Choroid plexus epithelial cell (primary cell): ENCODE measurements at places on chromosomes 16 and 17.

DNA sequence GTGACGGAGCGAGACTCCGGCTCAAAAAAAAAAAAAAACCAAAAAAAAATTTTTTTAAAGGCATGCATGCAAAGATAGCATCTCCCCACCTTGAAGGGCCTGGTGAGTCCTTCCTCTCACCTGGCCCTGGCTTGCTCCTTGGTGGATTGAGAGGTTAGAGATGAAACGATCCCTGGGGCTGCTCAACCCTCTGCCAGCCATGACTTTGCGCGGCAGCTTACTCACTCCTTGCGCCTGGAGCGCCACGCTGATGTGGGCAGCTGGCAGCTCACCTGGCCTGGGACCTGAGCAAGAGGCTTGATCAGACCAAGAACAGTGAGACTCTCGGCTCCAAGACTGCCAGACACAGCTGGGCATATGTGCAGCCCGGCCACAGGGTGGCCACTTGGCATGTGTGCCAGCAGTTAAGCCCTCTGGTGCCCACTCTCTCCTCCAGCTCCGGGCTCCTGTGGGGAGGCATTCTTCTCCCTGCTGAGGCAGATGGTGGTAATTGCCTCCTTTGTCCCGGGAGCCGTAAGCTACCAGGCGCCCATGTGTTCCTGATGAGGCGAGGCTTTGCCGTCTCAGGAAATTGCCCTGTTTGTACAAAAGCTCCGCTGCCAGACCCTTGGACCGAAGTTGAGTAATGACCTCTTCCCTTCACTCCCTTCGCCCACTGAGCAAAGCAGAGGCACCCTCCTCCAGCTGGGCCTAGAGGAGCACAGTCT is 5.1 kb upstream of the EVPL start:
- no peak for DNase-seq

DNA sequence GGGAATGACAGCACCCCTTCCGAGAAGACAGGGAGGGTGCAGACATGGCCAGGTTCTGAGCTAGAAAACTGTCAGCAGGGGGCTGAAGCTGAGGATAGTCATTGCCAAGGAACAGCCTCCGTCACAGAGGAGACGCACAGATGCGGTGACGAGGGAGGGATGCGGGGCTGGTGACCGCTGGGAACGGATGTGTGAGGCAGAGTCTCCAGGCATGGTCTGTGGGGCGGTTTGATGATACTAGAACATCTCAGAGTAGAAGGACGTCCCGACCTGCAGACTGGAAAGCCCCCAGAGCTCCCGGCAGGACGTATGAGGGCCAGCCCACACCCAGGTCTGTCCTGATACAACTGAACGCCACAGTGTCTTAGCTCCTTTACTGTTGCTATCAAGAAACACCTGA is 1.8 kb upstream of the CSNK1D start:
- DNase-seq, result no peak

GRCh38 chr16:64983231-64983630 is 138.6 kb downstream of the CDH11 start:
- DNase-seq, result no peak

GRCh38 chr16:46621934-46622676 is 926 bp upstream of the SHCBP1 start:
- no peak for DNase-seq

DNA sequence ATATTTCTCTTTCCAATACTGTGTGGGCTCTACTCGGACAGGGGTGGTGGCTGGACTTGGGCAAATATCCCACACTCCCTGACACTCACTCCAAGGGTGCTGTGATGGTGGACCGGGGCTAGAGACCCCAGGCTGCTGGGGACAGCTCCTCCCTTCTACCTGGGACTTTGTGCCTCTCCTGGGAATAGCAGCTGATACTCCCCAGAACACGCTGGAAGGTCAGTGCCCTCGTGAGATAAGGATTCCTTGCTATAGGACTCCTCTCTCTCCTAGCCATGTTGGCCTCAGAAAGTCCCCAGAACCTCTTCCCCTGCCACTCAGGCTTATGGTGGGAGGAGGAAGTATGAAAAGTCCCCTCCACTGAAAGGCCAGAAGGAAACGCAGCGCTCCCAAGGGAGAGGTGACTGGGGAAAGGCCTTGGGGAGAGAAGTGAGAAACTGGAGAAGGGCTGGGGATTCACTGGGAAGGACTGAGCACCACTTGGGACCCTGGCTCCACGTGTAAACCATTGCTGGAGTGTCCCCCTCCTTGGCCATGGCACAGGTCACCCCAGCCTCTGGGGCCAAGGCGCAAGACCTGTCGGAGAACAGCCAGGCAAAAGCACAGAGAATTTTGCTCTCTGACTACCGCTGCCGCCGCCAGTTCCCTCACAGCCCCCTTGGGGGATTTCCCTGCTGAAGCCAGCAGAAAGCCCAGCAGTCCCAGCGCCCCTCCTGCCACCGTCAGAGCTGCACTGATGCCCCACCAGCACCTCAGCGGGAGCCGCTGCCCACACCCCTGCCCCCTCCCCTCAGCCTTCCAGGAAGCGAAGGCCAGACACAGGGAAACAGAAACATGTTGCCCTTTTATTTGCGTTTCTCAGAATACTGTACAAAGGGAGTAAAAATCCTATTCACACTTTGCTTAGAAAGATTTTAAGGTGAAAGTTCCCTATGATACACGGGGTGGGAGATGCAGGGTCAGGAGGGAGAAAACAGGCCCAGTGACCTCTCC is 2.1 kb upstream of the GSDMB start:
- no peak for DNase-seq

DNA sequence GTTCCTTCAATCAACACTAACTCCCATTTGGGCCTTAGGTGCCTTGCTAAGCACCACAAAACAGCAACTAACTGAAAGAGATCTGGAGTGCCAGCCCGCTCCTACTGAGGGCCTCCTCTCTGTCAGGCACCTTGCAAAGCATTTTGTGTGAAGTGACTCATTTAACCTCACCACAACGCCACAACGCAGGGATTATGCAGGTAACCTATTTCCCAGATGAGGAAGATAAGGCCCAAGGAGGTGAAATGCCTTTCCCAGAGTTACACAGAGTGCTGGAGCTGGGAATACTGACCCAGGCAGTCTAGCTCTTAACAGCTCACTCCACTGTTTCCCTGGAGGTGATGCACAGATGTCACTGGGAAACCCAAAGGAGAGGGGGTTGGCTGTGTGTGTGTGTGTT is 32.8 kb downstream of the DRC3 start:
- no peak for DNase-seq

- DNase-seq, result no peak
Measured at GRCh38 chr16:56470232-56470631, 18.9 kb downstream of the OGFOD1 start.

GRCh38 chr17:77828749-77829539 is 129.6 kb upstream of the TNRC6C start:
- DNase-seq, result no peak

DNA sequence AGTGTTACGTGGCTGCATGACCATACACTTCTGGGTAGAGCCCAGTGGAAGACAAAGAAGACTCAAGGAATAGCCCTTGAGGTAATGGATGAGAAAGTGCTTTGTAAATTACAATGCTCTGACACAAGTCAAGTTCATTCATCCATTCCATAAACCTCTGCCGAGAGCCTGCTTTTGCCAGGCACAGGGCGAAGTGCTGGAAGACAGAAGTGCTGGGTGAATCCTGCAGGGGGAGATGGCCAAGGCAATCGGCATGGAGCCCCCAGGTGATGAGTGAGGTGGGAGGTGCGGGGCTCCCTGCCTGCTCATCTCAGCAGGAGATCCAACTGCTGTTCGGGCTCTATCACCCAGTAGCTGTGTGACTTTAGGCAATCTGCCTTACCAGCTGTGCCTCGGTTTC is 2.8 kb upstream of the SOCS3 start:
- DNase-seq, result no peak

GRCh38 chr17:75806822-75807500 is 22.4 kb downstream of the UNK start:
- DNase-seq, result no peak
